ENCODE measurements at places on chromosomes 5 and 9. TPM values are rescaled to one million over a fixed set of nuclear protein-coding genes. Genes with fewer than 3 reads are reported as not detected.

FBLL1 gene
- polyA plus RNA-seq = 0.18 TPM

DNA sequence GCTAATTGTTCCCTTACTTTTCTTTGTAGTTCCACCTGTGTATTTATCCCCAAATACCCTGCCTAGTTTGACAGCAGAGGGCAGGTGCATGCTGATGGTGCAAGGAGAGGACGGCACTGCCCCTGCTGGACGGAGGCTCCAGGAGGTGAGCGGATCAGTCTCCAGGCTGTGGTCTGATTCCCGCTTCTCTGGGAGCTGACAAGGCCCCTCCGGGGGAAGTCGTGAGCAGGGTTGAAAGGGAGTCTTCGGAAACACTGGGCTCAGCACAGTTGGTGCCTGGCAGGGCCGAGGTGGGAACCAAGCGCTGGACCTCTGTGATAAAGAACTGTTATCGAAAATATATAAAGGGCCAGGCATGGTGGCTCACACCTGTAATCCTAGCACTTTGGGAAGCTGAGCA is 52.9 kb downstream of the RASGEF1C start:
- DNase-seq = no peak

PPP1R26 gene
- polyA plus RNA-seq = 9.3 TPM

FKBP15 gene
- polyA plus RNA-seq = 47.0 TPM

DNA sequence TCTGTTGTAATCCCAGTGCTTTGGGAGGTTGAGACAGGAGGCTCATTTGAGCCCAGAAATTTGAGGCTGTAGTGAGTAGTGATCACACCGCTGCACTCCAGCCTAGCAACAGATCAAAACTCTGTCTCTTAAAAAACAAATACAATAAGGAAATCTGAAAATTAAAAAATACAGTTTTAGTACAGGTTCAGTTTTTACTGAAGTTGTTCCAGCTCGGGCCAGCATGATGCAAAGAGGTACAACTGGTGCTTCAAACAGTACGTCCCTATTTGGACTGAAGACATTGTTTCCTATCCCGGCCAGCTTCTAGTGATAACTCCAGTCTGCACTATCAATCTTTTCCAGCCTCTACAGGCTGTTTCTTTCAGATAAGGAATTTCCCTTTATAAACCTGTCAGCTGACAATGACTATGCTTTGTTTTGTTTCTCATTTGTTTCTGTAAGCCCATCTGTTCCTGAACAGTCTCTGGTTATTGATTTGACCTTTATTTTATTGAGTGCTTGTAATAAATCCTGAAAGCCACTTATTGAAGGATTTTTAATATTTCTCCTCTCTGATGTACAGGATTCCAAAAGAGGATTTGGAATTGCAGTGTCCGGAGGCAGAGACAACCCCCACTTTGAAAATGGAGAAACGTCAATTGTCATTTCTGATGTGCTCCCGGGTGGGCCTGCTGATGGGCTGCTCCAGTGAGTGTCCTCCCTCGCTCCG is 41.9 kb downstream of the TJP2 start:
- no peak for DNase-seq

DNA sequence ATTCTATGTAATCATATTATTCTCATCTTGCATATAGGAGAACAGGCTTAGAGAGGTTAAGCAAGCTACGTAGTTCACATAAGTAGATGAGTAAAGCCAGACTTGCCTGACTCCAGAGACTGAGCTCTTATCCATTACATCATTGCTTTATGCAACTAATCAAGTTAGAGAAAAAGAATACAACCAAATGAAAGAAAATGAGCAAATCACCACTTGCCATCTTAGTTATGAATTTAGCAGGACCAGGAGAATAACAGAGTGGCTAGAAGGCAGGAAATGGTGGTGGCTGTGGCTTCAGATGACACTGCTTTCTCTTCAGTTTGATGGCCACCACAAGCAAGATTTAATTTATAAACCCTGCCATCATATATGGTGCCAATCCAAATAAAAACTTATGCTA is 26.6 kb downstream of the POC5 start:
- no peak for DNase-seq

- DNase-seq = peak; percentile 77
These were observed 34.4 kb upstream of the PALM2AKAP2 start for GRCh38 chr9:109745335-109746283.

GRCh38 chr9:123058834-123059233 is 25.4 kb downstream of the GPR21 start:
- no peak for DNase-seq

DNA sequence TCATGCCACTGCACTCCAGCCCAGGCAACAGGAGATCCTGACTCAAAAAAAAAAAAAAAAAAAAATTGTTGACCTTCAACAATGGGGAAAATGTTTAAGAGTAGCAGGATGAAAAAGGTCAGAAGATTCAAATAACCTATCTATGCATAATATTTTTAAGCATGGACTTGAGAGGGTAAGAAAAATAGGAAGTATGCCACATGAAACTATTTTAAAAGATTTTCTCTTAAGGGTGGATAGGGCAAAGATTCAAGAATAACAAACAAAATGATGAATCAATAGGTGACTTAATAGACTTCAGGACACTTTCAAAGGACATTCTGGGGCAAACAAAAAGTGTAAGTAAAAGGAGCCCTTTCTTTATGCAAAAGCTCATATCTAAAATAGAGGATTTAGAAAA is 3.2 kb downstream of the TEX48 start:
- DNase-seq = no peak

SMIM27 gene
- polyA plus RNA-seq = 13.5 TPM

SPATA31D4 gene
- polyA plus RNA-seq = not detected

GRCh38 chr5:148972396-148972795 is 90.5 kb downstream of the SH3TC2 start:
- DNase-seq = no peak

- DNase-seq = no peak
These were observed 958 bp downstream of the CD180 start for GRCh38 chr5:67195406-67196275.

- DNase-seq = peak; percentile 13
These were observed 73.4 kb upstream of the MELK start for GRCh38 chr9:36499174-36499890.

MRPL41 gene
- polyA plus RNA-seq = 51.3 TPM

ADAMTS12 gene
- polyA plus RNA-seq = 3.7 TPM

- peak; percentile 97 for DNase-seq
These were observed at the start of the genes BRIX1 and RAD1 for GRCh38 chr5:34915139-34915855. TSS of gene BRIX1 (plus strand) at chr5:34915711. CDS start at chr5:34915739, 28 bp downstream. TSS of gene RAD1 (minus strand) at chr5:34915504. CDS start at chr5:34914892, 612 bp downstream.

TMC1 gene
- 0.10 TPM for polyA plus RNA-seq

PFN3 gene
- polyA plus RNA-seq = not detected

DNA sequence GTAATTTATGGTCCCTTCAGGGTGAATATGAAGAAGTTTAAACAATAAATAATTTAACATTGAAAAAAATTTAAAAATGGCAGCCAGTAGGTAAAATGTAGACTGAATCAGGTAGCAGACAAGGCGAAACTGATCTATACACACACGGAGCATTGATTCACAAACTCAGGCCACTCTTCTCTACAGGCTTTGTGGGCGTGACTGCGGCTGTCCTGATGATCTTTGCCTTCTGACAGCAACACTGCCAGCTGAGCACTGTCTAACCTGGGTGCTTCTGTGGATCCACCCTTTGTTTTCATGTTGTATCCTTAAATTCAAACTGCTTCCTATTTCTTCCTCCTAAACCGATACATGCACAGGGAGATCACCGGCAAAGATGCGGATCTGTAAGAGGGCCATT is 315.4 kb upstream of the ADCY2 start:
- DNase-seq = no peak

DNA sequence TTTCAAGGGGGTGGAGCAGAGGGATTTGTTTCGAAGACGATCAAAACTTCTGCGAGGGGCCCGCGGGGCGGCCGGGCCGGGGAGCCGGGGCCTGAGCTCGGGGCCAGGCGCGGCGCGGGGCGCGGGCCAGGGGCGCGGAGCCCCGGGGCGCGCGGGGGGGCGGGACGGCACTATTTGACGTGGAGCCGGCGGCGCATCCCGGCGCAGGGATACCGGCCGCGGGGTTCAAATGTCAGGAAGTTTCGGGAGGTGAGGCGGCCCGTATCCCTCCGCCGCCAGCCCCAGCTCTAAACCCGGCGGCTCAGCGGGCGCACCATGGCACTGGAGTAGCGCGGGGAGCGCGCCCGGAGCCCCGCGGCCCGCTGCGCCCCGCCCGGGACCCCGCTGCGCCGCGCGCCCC is at the start of gene LMX1B:
Gene LMX1B, plus strand, starts transcription at position 278 of the 400 bp plus-strand sequence. CDS start 522 bp downstream, outside the sequence.
- peak; percentile 71 for DNase-seq

- no peak for DNase-seq
These were observed 167.0 kb upstream of the CDKN2B start for GRCh38 chr9:22175972-22176545.

DNA sequence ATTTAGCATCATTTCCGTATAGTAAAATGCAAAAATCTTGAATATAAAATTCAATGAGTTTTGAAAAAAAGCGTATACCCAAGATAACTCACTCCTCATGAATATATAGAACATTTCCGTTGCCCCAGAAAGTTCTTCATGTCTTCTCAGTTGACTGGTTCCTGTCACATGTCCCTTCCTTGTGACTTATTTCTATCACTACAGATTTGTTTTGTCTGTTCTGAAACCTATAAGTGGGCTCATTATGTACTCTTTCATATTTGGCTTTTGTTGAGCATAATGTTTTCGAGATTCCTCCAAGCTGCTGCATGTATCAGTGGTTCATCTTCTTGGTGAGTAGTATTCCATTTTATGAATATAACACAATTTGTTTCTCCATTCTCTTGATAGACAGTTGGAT is 11.0 kb upstream of the HACD4 start:
- DNase-seq = no peak

DNA sequence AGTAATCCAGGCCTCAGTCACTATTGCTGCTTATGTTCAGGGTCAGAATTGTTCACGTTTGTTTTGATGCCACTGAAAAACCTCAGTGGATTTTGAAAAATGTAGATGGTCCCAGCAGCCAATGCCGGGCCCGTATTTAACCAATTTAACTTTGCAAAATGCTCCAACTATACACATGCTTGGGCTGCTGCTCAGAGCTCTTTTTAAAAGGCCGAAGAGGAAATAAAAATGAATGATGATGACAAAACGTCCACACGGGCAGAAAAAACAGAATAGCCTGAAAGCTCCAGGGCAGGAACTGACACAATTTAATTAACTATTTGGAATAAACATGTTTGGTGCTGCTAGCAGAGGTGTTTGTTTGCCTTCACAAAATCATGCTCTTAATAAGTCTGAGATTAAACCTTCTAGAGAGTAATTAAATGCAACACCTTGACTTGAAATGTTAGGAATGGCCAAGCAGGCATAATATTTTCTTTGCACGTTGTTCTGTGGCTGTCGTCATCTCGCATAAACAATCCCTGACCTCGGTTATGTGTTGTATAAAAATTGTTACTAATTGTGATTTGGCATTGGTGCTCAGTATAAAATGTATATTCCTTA is 152.7 kb downstream of the SLIT3 start:
- DNase-seq = peak; percentile 46

GRCh38 chr9:71353720-71354119 is 232.3 kb upstream of the TRPM3 start:
- DNase-seq = no peak

- DNase-seq = no peak
These were observed 9.8 kb upstream of the IRF1 start for GRCh38 chr5:132500244-132500930.

DNA sequence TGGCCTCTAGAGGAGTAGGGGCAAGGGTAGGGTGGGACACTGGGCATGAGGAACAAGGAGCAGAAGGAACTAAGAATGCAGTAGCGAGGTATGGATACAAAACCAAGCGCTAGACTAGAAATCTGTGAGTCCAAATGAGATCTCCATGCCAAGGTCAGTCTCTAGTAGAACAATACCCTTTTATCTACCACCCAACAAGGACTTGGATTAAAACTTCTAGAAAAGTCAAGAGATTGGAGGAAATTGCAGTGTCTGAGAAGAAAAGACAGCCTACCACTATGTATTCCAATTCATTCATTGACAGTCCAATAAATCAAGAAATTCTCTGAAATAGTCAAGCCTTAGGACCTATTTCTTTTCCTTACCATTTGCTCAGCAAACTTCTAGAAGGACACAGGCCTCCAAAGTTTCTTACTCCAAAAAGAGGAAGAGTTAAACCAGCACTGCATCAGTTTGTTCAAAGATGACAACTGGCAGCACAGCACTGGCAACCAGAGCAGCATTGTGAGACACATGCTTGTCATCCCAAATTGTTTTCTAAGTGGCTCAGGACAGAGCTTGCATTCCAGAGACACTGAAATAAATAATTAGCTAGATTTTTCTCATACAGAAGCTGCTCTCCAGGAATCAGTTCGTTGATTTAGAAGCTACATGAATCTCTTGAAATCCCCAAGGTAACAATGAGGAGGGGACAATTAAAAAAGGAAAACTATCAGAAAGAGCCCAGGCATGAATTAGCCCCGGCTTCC is 22.6 kb downstream of the ABCA1 start:
- DNase-seq = no peak

GRCh38 chr5:159844267-159845121 is 71.8 kb upstream of the ADRA1B start:
- DNase-seq = no peak

- DNase-seq = no peak
These were observed 12.9 kb upstream of the SLCO6A1 start for GRCh38 chr5:102511666-102512065.

TAF11L10 gene
- polyA plus RNA-seq = not detected

DNA sequence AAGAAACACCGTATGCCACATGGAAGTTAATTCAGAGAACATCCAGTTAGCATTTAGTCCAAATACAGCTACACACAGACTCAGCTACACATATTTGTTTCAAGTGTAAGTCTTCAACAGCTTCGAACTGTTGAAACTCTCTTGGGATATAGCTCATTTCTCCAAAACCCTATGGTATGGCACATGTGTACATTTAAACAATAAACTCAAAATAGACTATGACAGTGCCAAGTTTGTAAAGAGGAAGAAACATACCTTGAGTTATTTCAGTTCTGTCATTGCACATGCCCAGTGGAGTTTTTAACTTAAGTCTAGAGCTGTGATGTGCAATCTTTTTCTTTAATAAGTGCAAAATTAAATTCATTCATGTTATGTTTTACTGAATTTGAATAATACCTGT is 155.1 kb upstream of the RAI14 start:
- no peak for DNase-seq

GRCh38 chr9:131264231-131264630 is 12.1 kb downstream of the FAM78A start:
- DNase-seq = no peak

BARHL1 gene
- not detected for polyA plus RNA-seq

GRCh38 chr5:78411586-78411985 is 51.2 kb downstream of the SCAMP1 start:
- peak; percentile 60 for DNase-seq

- no peak for DNase-seq
These were observed 719.3 kb upstream of the ZNF608 start for GRCh38 chr5:125465703-125466102.

GRCh38 chr9:88767504-88767790 is 223.8 kb upstream of the S1PR3 start:
- DNase-seq = no peak

- DNase-seq = no peak
These were observed 18.5 kb downstream of the TMEM268 start for GRCh38 chr9:114629563-114630090.

DNA sequence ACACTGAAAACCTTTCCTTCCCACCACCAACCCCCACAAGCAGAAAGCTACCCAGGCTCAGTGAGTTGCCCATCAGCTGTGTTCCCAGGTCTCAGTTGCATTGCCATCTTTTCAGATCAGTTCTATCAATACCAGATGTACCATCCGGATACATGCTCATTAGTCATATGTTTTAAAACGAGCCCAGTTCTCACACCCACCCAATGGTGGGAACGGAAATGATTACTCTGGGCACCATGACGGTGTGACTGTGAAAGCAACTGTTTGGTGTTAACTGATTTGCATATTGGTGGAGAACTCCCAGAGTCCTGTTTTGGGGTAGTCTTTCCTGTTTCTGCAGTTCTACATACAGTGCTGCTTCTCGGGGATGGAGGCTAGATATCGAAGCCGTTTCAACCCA is 212.3 kb downstream of the TRIM36 start:
- DNase-seq = no peak

SPOCK1 gene
- 0.54 TPM for polyA plus RNA-seq

NR4A3 gene
- polyA plus RNA-seq = 2.7 TPM

Measured in lung (tissue), 17 donors.